Activated T-helper 1 cell treated with anti-CD3 and anti-CD28 coated beads, Interleukin-2, amount 50 U/mL, for 16 hours (primary cell): ENCODE measurements at places on chromosomes 1 and 21.

DNA sequence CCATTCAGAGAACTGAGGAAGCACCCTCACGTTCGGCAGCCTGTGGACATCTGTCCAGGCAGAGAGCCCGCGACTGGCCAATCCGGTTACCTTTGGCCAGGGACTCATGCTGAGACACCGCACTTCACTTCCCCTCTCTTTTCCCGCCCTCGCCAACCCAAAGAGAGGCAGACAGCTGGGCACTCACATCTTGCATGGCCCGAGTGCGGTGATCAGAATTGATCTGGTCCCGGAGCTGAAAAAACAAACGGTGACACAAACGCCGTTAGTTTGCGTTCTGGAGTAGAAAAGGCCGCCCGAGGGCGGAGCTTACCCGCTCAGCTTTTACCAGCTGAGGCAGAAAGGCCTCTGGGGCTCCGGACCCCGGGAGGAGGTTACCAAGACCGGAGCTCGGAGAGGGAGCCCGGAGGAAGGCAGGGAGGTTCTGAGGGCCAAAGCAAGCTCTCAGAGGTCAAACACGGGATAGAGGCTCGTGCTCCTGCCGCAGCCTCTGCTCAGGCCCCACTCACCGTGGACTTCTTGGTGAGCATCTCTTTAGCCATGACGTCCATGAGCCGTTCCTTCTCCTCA is 376 bp downstream of the SF3A3 start:
- no peak for DNase-seq

GRCh38 chr1:233759665-233760064 is 144.8 kb upstream of the SLC35F3 start:
- no peak for DNase-seq

- peak; percentile 55 for DNase-seq
Observed at GRCh38 chr1:184051485-184052193, at the start of gene TSEN15. Gene TSEN15, plus strand, starts transcription at chr1:184051730. Its CDS starts 26 bp downstream, at chr1:184051756.

- DNase-seq = no peak
Observed at GRCh38 chr1:111707906-111708305, 31.3 kb downstream of the INKA2 start.

DNA sequence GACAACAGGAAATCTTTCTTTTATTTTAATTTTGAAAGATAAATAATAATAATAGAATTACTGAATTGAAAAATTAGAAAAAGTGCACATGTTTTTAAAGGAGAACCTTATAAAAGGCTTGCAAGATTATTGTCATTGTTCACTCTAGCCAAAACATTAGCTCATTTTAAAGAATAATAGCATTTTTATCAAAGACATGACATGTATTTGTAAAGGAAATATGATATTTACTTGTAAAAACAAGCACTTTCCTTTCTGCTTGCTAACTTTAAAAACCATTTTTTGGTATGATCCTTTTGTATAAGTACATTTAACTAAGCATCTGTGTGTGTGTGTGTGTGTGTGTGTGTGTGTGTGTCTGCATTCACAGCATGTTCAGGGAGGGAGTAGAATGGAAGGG is 156.3 kb upstream of the C1orf87 start:
- DNase-seq = no peak

GRCh38 chr1:20850021-20850420 is 62.9 kb upstream of the HP1BP3 start:
- DNase-seq = no peak

GRCh38 chr1:4355839-4356238 is 298.6 kb upstream of the AJAP1 start:
- DNase-seq = no peak

- DNase-seq = no peak
Observed at GRCh38 chr1:78491451-78492071, 787 bp downstream of the PTGFR start.

GRCh38 chr1:247212012-247212411 is 40.2 kb upstream of the ZNF124 start:
- no peak for DNase-seq

GRCh38 chr1:30476911-30477459 is 246.4 kb downstream of the MATN1 start:
- no peak for DNase-seq

DNA sequence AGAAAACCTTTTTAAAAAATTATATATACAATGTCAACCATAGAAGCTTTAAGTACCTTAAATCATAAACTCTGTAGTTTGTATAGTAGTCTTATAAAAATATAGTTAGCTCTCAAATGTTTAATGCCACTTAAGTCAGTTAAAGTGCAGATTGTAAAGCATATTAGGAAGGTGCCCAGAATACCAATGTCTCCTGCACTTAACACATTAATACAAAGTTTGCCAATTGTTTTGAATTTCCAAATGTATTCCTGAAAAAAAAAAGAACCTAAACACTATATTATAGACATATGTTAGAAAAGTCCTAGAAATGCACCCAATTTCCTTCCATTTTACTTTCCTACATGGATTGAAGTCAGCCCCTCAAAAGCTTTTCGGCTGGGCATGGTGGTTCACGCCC is 12.1 kb downstream of the F3 start:
- no peak for DNase-seq

DNA sequence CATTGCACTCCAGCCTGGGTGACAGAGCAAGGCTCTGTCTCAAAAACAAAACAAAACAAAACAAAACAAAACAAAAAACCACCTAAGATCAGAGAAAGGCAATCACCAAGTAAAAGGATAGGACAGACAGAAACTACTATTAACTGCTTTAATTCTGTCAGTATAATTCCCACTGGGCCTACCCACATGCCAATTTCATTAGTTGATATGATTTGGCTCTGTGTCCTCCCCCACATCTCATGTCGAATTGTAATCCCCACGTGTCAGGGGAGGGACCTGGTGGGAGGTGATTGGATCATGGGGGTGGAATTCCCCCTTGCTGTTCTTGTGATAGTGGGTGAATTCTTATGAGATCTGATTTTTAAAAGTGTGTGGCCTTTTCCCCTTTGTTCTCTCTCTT is 27.2 kb upstream of the CAPZB start:
- DNase-seq = no peak

GRCh38 chr1:217929213-217929885 is 298.2 kb downstream of the SPATA17 start:
- no peak for DNase-seq

GRCh38 chr1:89918127-89918793 is 76.7 kb upstream of the ZNF326 start:
- no peak for DNase-seq

- DNase-seq = no peak
Observed at GRCh38 chr1:113090051-113090450, 17.1 kb downstream of the LRIG2 start.

- DNase-seq = no peak
Observed at GRCh38 chr21:22063140-22063539, 1064.9 kb downstream of the NCAM2 start.
